Stimulated activated CD8-positive, alpha-beta memory T cell treated with anti-CD3 and anti-CD28 coated beads, Interleukin-7, amount 100 ng/mL, for 1 hour (primary cell): ENCODE measurements at places on chromosomes 4 and X.

- no peak for DNase-seq
Observed at GRCh38 chr4:74451214-74451661, 6.3 kb downstream of the AREG start.

- DNase-seq, result no peak
Observed at GRCh38 chr4:104022831-104023230, 303.0 kb upstream of the TACR3 start.

DNA sequence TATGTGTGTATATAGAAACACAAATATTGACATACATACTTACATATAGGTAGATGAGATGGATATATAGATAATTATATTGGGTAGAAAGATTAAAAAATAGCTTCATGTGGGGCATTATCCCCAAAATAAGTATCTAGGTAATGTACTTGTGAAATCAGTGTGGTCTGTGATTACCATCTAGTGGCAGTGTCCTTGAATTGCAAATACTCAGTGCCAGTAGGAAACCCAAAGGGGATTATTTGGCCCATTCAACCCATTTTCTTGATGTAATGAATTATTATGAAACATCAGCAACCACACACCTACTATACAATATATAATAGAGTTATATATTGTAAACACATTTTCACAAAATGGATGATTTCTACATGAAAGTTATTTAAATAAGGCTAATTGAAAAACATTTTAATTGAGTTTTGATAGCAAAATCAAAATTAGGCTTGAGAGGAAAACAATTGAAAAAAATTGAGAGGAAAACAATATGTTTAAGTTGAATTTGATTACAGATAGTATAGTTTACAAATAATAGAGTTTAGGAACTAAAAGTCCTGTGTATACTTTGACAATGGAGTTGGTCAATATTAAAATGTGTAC lies 389.4 kb downstream of the GALNTL6 start:
- DNase-seq, result no peak

DNA sequence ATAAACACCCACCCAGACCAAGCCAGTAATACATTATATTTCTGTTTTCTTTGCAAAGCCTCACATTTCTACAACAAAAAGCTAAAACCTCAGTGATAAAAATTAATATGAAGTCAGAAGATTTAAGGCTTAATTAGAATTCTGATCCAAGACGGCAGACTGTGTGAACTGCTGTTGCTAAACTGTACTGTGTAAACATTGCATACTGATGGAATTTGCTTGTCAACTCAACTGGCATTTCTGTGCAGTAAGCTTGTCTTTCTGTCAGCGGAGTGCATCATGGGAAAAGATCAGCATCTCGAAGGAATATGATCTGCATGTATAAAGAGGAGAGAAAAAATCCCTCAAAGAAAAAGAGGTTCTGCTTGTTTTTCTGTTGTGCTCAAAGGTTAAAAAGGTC lies 69.4 kb upstream of the SPANXB1 start:
- no peak for DNase-seq

GRCh38 chr4:73421708-73422457 lies 14.1 kb upstream of the AFP start:
- DNase-seq, result no peak

GRCh38 chr4:183915976-183916375 lies 10.9 kb downstream of the STOX2 start:
- DNase-seq, result no peak

GRCh38 chrX:56986138-56986537 lies 9.2 kb downstream of the SPIN3 start:
- no peak for DNase-seq

- no peak for DNase-seq
Observed at GRCh38 chr4:52612341-52612740, 46.8 kb downstream of the USP46 start.

DNA sequence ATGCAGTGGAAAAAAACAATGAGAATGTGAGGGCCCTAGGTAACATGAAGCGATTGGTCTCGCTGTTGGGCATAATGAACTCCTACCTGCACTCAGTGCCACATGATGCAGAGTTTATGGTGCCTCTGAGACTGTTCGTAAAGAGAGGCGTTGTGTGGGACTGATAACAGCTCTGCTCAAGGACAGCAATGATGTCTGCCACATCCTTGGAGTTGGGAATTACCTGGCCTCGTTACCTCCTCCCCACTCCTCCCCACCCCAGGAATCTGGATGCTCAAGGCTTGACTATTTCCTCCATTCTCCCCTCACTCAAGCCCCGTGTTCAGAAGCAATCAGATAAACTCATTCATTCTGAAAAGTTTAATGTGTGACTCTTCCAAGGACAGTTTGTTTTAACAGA lies 148.0 kb upstream of the JADE1 start:
- no peak for DNase-seq

DNA sequence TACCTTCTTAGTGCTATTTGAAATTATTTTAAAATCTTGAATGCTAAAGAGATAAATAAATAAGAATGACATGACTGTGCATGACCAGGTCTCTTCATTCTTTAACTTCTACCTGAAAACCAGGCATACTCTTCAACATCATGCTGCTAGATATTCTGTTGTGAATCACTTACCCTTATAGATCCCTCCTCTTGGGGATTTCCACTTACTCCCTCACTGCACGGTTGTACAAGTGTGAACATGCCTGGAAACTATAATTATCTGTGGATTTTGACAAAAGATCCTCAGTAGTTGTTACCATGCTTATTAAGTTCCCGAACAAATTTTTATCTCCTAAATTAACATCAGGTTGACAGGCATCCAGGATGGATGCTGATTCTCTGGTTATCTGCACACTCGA lies 54.3 kb downstream of the ADGRL3 start:
- no peak for DNase-seq

GRCh38 chr4:180870623-180871022 lies 1372.6 kb upstream of the TENM3 start:
- no peak for DNase-seq

- no peak for DNase-seq
Observed at GRCh38 chrX:53286171-53286570, 4.8 kb upstream of the IQSEC2 start.

DNA sequence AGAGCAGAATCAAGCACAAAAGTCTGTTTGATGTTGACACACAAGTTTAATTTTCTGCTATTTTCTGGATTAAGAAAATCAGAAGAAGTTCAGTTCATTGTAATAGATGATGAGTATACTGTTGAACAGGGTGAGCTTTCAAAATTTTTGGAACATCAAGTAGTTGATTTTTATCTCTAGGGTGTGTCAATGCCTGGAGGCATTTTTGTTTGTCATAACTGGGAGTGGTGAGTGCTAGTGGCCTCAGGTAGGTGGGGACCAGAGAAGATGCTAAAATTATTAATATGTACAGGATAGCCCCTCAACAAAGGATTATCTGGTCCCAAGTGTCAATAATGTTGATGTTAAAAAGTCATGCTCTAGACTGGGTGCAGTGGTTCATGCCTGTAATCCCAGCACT lies 279.7 kb upstream of the GNPDA2 start:
- DNase-seq, result no peak

GRCh38 chrX:153922932-153923857 lies 2.9 kb downstream of the ARHGAP4 start:
- no peak for DNase-seq
